Ammon's horn (tissue), 1 donor: ENCODE measurements at places on chromosomes 1 and 21.

- DNase-seq, result no peak
Measured at GRCh38 chr1:204782118-204782700, 88.5 kb upstream of the NFASC start.

GRCh38 chr1:182595641-182596240 is 6.7 kb upstream of the RNASEL start:
- DNase-seq, result peak; percentile 76

GRCh38 chr1:206497363-206497762 is 10.0 kb upstream of the RASSF5 start:
- DNase-seq, result no peak

- DNase-seq, result no peak
Measured at GRCh38 chr1:155012776-155013602, 10.4 kb downstream of the ZBTB7B start.

DNA sequence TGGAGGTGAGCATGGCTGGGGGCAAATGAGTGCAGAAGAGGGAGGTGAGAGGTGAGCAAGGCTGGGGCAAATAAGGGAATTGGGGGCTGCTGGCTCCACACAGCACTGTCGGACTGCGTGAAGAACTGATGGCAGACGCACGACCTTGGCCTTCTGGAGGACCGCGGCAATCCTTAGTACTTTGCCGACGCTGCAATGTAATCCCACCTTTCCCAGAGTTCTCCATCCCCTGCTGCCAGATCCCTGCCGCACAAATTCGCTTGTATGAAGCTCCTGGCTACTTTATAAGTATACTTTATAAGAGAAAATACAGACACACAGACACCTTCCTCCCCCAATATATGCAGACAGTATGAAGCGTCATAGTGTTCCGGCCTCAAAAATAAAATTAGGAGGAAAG is 472.4 kb downstream of the SMYD3 start:
- DNase-seq, result no peak

GRCh38 chr1:38018864-38019343 is 6.4 kb downstream of the UTP11 start:
- no peak for DNase-seq

DNA sequence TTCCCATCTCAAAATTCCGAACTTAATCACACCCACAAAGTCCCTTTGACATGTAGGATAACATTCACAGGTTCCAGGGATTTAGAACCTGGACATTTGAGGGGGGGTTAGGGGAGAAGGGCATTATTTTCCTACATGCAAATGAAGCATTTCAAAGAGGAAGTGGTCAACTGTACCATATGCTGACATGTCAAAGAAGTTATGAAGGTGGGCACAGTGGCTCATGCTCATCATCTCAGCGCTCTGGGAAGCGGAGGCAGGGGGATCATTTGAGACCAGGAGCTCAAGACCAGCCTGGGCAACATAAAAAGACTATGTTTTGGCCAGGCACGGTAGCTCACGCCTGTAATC is 35.7 kb downstream of the PTP4A2 start:
- DNase-seq, result no peak

- DNase-seq, result no peak
Measured at GRCh38 chr1:15762546-15762945, 4.0 kb downstream of the FBLIM1 start.

DNA sequence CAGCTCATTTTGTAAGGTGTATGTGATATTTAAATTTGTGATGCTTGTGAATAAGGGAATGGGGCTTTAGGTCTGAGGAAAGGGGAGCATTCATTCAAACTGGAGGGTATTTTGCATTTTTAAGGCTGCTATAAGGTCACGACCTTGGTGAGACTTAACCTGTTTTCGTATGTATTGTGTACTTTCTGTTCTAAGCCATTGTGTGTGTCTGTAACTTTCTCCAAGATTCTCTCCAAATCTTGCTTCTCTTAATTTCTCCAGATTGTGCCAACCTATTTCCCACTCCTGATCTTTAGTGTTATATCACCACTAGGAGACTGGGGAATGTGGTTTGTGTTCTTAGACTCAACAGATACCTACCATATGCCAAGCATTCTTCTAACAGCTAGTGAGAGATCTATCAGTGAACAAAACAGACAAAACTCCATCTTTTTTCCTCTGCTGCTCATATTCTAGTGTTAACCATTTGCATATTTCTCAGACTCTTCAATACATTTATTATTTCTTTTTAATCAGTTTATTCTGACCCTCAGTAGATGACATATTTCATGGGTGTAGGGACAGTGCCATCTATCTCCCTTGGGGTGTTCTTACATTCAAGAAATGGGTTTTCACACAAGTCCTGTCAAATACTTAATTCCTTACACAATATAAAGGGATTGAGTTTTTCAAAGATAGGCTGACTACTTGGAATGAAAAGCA is 27.5 kb downstream of the ATP1B1 start:
- DNase-seq, result peak; percentile 53

DNA sequence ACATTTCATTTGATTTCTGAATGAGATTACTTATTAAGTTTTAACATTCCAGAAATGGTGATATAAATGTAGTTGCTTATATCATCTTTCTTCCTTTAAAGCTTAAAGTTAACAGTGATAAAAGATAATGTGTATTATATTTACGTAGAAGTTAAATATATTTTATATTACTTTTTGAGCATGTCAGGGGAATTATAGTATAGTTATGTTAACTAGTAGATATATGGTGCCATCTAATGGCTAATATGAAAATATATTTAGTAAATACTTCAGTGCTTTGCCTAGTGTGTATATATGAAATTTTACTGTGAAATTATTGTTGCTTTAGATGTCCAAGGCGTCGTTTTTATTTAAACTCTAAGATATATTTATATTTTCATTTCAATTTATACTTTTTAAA is 51.5 kb downstream of the SYT14 start:
- no peak for DNase-seq

GRCh38 chr1:13728091-13728715 is 28.2 kb downstream of the PRDM2 start:
- no peak for DNase-seq

- no peak for DNase-seq
Measured at GRCh38 chr1:41489561-41489960, 5.1 kb upstream of the EDN2 start.

- no peak for DNase-seq
Measured at GRCh38 chr1:238060061-238060460, 169.3 kb upstream of the ZP4 start.

GRCh38 chr1:33132549-33132948 is 49.3 kb downstream of the TRIM62 start:
- DNase-seq, result no peak

GRCh38 chr1:21232044-21232443 is 55.3 kb upstream of the EIF4G3 start:
- DNase-seq, result peak; percentile 77

DNA sequence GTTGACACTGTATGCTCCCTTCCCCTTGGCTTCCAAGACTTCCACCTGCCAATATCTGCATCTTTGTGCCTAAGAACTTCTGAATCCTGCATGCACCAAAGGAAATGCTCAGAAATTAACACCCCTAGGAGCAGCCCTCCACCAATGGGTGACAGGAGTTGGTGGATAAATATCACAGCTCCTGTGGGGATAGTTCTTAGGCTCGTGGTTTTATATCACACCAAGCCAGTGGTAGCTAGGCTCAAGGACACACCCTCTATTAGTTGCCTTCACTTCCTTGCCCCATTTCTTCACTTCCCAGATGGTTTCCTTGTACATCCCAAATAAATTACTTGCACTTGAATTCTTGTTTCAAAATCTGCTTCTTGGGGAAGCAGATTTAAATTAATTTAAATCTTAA is 16.9 kb upstream of the CDC14A start:
- no peak for DNase-seq
